Muscle of leg (tissue), 16 donors: ENCODE measurements at places on chromosomes 11 and 22.

- DNase-seq, result no peak
Observed at GRCh38 chr22:38756711-38757463, 1.1 kb upstream of the SUN2 start.

DNA sequence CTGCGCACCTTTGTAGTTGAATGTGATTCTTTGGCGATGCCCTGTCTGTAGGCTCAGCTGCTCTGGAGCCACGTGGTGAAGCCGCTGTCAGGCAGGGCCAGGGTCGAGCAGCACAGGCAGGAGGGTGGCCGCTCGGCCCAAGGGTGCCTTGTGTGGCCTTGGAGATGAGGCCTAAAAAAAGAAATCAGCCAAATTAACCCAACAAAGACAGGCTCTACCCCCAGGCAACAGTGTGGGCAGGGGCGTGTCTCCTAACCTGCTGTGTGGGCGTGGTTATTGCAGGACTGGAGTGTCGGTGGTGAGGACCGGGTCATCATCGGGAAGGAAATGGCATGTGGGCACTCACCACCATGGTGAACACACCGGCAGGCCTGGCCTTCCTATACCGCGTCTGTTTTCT is 34.3 kb downstream of the CTTN start:
- no peak for DNase-seq

GRCh38 chr22:42315392-42315756 is 44.9 kb upstream of the TCF20 start:
- no peak for DNase-seq

GRCh38 chr11:43268786-43269185 is 43.0 kb upstream of the API5 start:
- DNase-seq, result peak; percentile 12

DNA sequence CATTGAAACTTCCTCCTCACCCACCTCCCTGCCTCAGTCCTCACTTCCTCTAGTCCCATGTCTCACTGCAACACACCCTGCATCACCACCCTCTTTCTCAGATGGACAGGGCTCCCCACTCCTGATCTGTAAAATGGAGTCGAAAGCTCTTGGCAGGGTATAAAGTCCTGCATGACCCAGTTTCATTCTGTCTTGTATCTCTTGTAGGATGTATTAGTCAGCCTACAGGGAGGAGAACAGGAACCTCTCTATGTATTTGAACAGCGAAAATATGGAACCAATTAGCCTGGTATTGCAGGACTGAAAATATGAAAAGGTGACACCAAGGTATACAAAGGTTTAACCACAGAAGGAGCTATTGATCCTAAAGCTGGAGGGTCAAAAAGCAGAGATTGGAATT is 156.9 kb upstream of the SNX19 start:
- no peak for DNase-seq

DNA sequence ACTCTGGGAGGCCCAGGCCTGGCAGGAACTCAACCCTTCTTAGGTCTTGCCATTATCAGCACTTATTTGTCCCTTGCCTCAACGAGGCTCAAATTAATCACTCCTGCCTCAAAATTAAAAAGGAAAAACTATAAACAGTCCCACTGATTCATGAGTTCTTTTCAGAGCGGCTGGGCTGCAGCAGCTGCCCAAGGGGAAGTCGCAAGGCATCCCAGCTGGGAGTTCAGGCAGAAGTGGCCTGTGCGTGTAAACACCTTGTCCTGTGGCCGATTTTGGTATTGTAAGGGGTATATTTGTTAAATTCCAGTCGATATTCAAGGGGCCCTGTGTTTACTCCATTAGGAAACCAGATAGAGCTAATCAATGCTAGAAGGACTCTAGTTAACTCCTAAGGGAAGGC is 213.9 kb upstream of the CADM1 start:
- no peak for DNase-seq

DNA sequence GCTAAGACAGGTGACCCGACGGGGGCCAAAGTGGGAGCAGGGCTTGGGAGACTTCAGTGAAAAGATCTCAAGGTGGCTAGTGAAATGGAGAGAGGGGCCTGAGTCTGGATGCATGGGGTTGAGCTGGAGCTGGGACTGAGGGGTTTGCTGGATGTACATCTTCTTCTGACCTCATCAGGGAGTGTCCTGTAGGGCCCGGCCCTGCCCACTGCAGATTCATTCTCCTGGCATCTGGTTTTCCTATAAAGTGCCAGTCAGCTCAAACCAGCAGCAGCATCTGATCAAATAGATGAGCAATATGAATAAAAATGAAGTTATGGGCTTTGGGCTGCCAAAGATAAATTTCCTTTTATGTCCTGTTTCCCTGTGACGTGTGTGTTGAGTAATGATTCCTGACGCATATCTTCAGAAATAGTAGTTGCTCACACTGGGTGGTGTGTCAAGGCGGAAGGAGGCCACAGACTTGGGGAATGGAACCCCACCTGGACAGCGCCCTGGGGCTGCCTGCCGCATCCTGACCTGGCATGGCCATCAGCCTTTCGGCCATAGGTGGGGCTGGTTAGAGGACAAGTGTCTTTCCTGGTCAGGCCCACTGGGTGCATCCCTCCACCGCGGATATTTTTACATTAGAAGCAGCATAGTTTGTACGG is 135.4 kb downstream of the OSBP2 start:
- no peak for DNase-seq

GRCh38 chr11:2651826-2652271 is 47.9 kb downstream of the KCNQ1OT1 start:
- DNase-seq, result peak; percentile 90

- DNase-seq, result no peak
Observed at GRCh38 chr11:130798280-130798679, 118.0 kb downstream of the SNX19 start.

GRCh38 chr11:65221026-65221425 is 39.3 kb downstream of the CAPN1 start:
- no peak for DNase-seq

DNA sequence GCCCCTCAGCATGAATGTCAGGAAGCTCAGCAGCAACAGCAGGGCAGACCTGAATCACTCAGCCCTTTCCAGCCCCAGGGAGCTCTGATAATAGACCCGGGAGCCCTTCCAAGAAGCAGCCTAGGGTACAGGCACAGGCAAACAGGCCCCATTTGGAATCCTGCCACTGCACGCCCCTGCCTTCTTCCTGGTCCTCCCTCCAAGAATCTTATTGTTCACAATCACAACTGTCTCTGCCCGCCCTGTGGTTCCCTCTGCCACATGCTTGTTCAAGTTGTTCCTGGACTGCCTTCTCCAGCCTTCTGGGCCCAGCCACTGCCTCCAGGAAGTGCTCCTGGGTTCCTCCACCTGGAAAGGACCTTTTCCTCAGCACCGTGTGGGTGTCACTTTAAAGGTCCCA is 54.6 kb downstream of the LRRC32 start:
- DNase-seq, result peak; percentile 48

- DNase-seq, result no peak
Observed at GRCh38 chr11:69611548-69612526, 29.1 kb upstream of the CCND1 start.

GRCh38 chr22:30396871-30397655 is at the start of gene SEC14L2:
Gene SEC14L2, plus strand, starts transcription at chr22:30397018. Its CDS starts 99 bp downstream, at chr22:30397117.
- peak; percentile 73 for DNase-seq

- DNase-seq, result no peak
Observed at GRCh38 chr11:46288451-46288850, 11.0 kb downstream of the CREB3L1 start.

DNA sequence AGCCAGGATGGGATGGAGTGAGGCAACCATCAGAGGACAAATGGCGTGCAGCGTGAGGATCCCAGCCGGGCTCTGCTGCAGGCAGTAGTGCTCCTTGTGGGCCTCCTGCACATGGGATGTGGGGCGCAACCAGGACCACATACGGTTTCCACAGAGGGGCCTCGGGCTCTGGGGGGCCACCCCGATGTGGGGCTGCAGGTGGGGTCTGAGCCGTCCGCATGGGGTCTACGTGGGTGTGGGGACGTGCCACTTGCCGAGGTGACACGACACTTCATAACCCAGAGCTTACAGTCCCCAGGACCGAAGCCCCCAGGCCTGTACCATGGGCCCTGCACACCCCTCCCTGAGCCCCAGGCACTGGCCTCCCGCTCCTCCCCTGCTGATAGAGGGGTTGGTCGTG is 10.8 kb downstream of the TTLL8 start:
- no peak for DNase-seq

GRCh38 chr11:113668255-113668654 is 37.9 kb downstream of the TMPRSS5 start:
- no peak for DNase-seq

- DNase-seq, result no peak
Observed at GRCh38 chr11:7537265-7537664, 23.5 kb downstream of the PPFIBP2 start.

DNA sequence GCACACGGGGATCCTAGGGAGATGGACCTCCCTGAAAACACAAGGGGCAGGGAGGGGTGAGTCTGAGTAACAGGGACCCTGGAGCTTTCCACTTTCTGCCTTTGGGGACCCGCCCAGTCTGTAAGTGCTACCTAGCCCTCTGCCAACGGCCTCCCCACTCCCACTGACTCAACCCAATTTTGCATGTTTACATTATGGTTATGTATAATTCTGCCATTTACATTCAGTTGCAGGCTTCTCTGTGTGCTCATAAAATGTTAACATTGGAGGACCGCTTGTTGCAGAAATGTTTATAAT is 105.8 kb downstream of the DSCAML1 start:
- DNase-seq, result peak; percentile 11

DNA sequence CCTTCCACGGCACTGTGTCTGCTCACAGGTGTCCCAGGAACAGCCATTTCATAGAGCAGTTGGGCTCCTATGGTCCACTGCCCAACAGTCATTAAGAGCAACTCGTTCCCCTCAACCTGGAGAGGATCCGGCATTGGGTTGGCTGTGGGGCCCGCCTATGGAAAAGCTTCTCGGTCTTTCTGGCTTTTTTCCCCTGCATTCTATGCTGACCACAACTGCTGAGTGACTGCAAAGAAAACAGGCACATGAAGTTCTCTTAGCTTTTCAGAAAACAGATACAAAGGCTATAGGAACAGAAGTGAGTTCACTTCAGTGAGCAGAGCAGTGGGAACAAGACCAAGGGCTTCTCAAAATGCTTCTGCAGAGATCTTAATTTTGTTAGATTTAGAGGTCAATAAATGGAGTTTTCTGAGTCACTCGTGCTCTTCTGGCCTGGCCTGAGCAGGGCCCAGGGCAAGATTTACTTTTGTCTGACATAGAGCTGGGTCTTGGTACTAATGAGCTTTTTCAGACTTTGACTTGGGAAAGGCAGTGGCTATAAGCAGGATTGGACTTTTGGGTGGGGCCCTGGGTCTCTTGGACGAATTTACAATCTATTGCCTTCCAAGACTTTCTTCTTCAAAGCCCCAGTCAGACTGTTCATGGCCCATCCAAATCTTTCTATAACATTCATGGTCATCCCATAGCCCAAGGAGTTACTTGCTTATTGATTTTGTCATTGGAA is 13.6 kb upstream of the APOL5 start:
- no peak for DNase-seq
